HCT116 (cell line): ENCODE measurements at places on chromosomes 1 and 21. TPM values are rescaled to one million over a fixed set of nuclear protein-coding genes. Genes with fewer than 3 reads are reported as not detected.

- H3K27me3 ChIP-seq = no peaks in the 10 kb centered on the region
- H3K4me1 ChIP-seq = no peaks in the 10 kb centered on the region
- no peaks in the 10 kb centered on the region for H3K36me3 ChIP-seq
- H3K4me3 ChIP-seq = no peak overlapping the region
Measured at GRCh38 chr1:65395887-65396612, 24.4 kb upstream of the LEPR start.

GRCh38 chr1:89649783-89650182, 16.9 kb downstream of the LRRC8C start:
- H3K4me1 ChIP-seq = no peaks in the 10 kb centered on the region
- no peak overlapping the region for H3K4me3 ChIP-seq
- no peak overlapping the region for H3K27ac ChIP-seq
- H3K27me3 ChIP-seq = no peaks in the 10 kb centered on the region
- DNase-seq = no peak
- H3K36me3 ChIP-seq = no peaks in the 10 kb centered on the region

- no peak overlapping the region for H3K4me3 ChIP-seq
- no peak for DNase-seq
- H3K27ac ChIP-seq = no peak overlapping the region
- H3K36me3 ChIP-seq = no peaks in the 10 kb centered on the region
- H3K4me1 ChIP-seq = no peaks in the 10 kb centered on the region
Measured at GRCh38 chr1:107682467-107682866, 282.5 kb downstream of the VAV3 start.

GRCh38 chr1:204961765-204962419, 81.1 kb upstream of the CNTN2 start:
- DNase-seq = no peak
- no peaks in the 10 kb centered on the region for H3K4me1 ChIP-seq

DNA sequence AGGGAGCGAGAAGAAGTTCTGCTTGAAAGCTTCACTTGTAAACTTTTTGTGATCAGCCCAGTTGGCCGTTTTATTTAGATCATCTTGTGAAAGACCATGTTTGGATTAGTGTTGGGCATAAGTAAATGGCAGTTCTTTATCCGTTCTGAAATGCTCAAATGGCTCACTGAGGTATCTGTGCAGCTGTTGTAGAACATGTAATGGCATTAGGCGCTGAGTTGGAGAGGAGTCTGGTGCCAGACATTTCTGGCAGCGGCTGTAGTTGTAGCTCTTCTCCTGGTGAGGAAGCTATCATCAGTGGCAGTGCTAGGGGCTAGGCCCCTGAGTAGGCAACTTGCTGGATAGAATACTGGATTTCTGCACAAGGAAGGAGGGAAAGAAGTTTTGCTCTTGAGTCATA, 321.6 kb downstream of the LMO4 start:
- H3K4me1 ChIP-seq = no peaks in the 10 kb centered on the region
- H3K4me3 ChIP-seq = no peak overlapping the region
- no peaks in the 10 kb centered on the region for H3K36me3 ChIP-seq
- H3K27ac ChIP-seq = no peak overlapping the region

GRCh38 chr1:116716391-116716790, 37.8 kb upstream of the CD2 start:
- no peaks in the 10 kb centered on the region for H3K4me1 ChIP-seq
- H3K27ac ChIP-seq = no peak overlapping the region
- no peak for DNase-seq
- H3K4me3 ChIP-seq = no peak overlapping the region
- H3K36me3 ChIP-seq = no peaks in the 10 kb centered on the region

- H3K36me3 ChIP-seq = no peaks in the 10 kb centered on the region
- H3K27ac ChIP-seq = no peak overlapping the region
- no peak overlapping the region for H3K4me3 ChIP-seq
- no peak for DNase-seq
- H3K4me1 ChIP-seq = no peaks in the 10 kb centered on the region
- H3K27me3 ChIP-seq = no peaks in the 10 kb centered on the region
Measured at GRCh38 chr1:221669441-221669840, 72.4 kb downstream of the DUSP10 start.

DNA sequence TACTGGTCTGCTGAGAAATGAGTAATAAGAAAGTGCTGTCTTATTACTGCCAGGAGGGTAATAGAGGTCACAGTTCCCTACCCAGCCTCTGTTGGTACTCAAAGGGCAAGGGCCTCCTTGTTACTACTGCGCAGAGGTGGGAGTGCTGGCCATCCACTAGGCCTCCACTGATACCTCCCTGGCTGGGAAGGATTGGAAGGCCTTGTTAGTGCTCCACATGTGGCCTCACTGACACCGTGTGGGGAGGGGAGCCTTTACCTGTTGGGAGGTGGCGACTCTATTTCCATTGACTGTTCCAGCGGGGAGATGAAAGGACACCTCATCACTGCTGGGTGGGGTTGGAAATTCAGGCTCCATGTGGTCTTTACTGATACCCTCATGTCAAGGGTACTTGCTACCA, 57.8 kb upstream of the USP24 start:
- peaks cover 4% of the 10 kb centered on the region; the same call in 1 of the 2 replicates for H3K4me1 ChIP-seq
- H3K27me3 ChIP-seq = no peaks in the 10 kb centered on the region
- H3K36me3 ChIP-seq = no peaks in the 10 kb centered on the region

GRCh38 chr1:238568735-238569134, 678.0 kb upstream of the ZP4 start:
- DNase-seq = no peak
- H3K27ac ChIP-seq = no peak overlapping the region
- H3K4me1 ChIP-seq = no peaks in the 10 kb centered on the region
- H3K36me3 ChIP-seq = no peaks in the 10 kb centered on the region
- H3K4me3 ChIP-seq = no peak overlapping the region
- H3K27me3 ChIP-seq = no peaks in the 10 kb centered on the region

DNA sequence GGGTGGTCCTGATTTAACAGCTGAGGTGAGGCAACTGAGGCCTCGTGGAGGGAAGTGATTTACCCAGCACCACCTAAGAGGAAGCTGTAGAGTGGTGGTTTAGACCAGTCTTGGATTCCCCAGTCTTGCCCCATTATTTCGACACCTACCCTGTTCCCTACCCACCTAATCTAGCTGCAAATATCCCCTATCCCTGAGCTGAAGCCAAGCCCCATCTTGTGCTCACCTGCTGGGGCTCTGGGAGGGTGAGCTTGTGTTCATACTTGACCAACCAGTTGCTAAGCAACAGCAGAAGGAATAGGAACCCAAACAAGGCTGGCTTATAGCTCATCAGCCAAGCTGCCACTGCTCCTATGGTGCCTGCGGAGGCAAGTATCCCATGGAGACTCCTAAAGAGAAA, 2.0 kb downstream of the TEX46 start:
- no peaks in the 10 kb centered on the region for H3K36me3 ChIP-seq
- no peaks in the 10 kb centered on the region for H3K27me3 ChIP-seq
- no peak overlapping the region for H3K4me3 ChIP-seq
- H3K4me1 ChIP-seq = peaks cover 11% of the 10 kb centered on the region; the same call in 1 of the 2 replicates

DNA sequence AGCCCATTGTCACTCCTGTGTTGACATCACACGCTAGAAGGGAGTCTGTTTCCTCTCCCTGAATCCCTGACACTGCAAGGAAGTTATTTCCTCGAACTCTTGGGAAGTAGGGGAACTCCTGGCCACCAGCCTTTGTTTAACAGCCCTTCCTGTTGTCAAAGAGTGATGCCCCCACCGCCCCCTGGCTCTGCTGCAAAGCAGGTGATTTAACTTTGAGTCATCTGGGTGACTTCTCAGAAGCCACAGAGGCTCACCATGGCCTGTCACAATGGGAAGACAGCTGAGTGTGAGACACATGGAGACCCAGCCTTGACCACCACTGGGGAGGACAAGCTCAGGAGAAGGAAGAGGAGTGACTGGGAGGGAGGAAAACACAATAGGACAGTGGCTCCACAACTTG, 182.8 kb downstream of the PSMG1 start:
- no peak for DNase-seq
- no peaks in the 10 kb centered on the region for H3K36me3 ChIP-seq
- no peaks in the 10 kb centered on the region for H3K27me3 ChIP-seq
- no peak overlapping the region for H3K4me3 ChIP-seq
- no peaks in the 10 kb centered on the region for H3K4me1 ChIP-seq
- no peak overlapping the region for H3K27ac ChIP-seq

DNA sequence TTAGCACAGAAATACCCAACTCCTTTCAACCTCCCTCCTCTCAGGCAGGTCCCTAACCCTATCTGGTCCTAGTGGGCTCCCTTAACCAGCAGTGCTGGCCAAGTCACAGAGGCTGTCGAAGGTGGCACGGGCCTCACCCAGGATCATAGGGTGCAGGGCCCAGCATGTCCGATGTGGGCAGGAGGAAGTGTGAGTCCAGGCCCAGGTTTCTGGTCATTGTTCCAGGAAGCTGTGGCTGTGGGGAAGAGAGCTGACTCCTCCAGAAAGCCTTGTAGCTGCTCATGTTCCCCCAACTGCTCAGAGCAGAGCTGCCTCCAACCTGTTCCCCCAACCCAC, 2.4 kb downstream of the CCDC17 start:
- no peak overlapping the region for H3K4me3 ChIP-seq
- peaks cover 17% of the 10 kb centered on the region; the same call in 1 of the 2 replicates for H3K36me3 ChIP-seq
- no peaks in the 10 kb centered on the region for H3K27me3 ChIP-seq
- H3K27ac ChIP-seq = no peak overlapping the region; the same call in 1 of the 2 replicates
- DNase-seq = no peak

DNA sequence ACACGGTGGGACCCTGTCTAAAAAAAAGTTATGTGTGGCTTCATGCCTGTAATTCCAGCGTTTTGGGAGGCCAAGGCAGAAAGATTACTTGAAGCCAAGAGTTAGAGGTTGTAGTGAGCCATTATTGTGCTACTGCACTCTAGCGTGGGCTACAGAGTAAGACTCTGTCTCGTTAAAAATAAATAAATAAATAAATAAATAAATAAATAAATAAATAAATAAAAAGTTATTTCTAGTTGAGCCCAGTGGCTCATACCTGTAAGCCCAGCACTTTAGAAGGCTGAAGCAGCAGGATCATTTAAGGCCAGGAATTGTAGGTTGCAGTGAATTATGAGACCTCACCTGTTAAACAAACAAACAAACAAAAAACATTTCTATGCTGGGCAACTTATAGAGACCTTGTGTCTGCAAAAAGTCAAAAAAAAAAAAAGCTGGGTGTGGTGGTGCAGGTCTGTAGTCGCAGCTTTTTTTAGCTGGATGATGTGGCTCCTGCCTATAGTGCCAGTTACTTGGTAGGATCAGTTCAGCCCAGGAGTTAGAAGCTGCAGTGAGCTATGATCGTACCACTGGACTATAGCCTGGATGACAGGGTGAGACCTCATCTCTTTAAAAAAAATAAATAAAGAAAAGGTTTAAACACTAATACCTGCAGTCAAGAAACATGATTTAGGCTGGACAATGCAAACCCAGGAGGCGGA, 25.6 kb downstream of the GON4L start:
- H3K4me3 ChIP-seq = no peak overlapping the region
- no peak for DNase-seq
- H3K27me3 ChIP-seq = no peaks in the 10 kb centered on the region
- H3K36me3 ChIP-seq = no peaks in the 10 kb centered on the region

DNA sequence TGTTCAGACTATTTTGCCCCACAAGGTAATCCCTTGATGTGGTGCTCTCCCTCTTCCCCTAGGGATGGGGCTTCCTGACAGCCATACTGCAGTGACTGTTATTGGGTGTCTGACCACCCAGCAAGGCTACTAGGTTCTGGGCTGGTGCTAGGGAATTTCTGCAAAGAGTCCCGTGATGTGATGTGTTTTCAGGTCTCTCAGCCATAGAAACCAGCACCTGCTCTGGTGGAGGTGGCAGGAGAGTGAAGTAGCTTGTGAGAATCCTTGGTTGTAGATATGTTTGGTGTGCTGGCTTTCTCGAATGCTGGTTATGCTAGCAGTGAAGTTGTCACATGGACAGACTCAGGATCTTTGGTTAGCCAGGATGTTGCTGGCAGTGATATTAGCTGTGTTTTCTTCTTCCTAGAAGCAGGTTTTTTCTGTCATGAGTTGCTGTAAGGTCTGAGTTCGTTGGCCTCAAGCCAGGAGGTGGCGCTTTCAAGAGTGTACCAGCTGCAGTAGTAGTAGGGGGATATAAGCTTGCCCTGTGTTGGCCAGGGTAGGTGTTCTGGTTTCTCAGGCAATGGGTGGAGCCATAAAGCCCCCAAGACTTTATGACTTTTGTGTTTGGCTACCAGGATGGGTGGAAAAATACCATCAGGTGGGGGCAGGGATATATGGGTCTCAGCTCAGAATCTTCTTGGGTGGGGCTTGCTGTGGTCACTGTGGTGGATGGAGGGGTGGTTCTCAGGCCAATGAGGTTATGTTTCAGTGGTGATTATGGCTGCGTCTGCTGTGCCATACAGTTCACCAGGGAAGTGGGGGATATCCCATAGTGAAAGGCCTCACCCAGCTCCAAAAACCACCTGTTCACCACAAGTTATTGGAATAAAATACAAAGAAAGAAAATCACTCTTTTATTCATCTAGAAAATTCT, 1112.3 kb downstream of the KCNT2 start:
- no peak overlapping the region for H3K27ac ChIP-seq
- H3K4me1 ChIP-seq = no peaks in the 10 kb centered on the region
- no peaks in the 10 kb centered on the region for H3K36me3 ChIP-seq
- H3K4me3 ChIP-seq = no peak overlapping the region
- DNase-seq = no peak

DNA sequence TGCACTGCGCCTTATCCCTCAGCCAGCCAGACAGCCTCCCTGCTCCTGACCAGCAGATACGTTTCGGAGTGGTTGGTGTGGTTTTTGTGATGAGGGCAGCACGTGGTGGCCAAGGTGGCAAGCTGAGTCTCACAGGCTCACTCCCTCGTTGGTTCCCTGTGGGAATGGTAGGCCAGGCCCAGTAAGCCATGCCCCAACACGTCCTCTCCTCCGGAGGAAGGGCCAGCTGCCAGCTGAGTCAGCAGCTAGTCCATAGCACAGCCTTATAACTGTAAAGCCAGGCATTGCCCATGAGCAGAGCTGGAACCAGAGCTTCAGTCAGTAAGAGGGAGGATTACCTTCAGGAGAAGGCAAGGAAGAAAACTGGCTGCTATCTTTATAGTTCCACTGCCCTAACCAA, 29.5 kb downstream of the SZRD1 start:
- no peak overlapping the region for H3K4me3 ChIP-seq
- no peaks in the 10 kb centered on the region for H3K27me3 ChIP-seq

DNA sequence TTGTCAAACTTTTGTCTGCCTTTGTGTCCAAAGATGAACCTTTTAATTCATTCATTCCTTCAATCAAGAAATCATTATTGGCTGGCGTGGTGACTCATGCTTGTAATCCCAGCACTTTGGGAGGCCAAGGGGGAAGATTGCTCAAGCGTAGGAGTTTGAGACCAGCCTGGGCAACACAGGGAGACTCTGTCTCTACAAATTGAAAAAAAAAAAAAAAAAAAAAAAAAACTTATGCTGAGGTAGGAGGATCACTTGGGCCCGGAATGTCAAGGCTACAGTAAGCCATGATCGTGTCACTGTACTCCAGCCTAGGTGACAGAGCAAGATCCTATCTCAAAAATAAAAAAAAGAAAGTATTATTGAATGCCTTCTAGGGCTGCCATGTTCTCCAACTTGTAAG, 51.3 kb upstream of the CXADR start:
- no peak for DNase-seq
- H3K4me3 ChIP-seq = no peak overlapping the region
- no peak overlapping the region for H3K27ac ChIP-seq
- H3K4me1 ChIP-seq = peaks cover 31% of the 10 kb centered on the region
- H3K27me3 ChIP-seq = no peaks in the 10 kb centered on the region

GRCh38 chr1:79262745-79263258, 256.3 kb upstream of the ADGRL4 start:
- H3K36me3 ChIP-seq = no peaks in the 10 kb centered on the region
- no peak overlapping the region for H3K27ac ChIP-seq
- no peaks in the 10 kb centered on the region for H3K27me3 ChIP-seq
- no peak overlapping the region for H3K4me3 ChIP-seq

The C1QC gene
- 0.59 TPM for total RNA-seq

The MYBPH gene
- 0.22 TPM for total RNA-seq

The RGS4 gene
- not detected for total RNA-seq

The MOB3C gene
- total RNA-seq = 5.5 TPM

The G0S2 gene
- total RNA-seq = not detected

The TCP10L gene
- 0.07 TPM for total RNA-seq

The C1QTNF12 gene
- 6.9 TPM for total RNA-seq
